ENCODE measurements at places on chromosomes 12 and 14.
A peak's percentile ranks its signal among the peaks of the same experiment; 100 is the strongest.

- no peak for DNase-seq
Observed at GRCh38 chr12:3157581-3158323, 80.6 kb downstream of the TSPAN9 start.

- no peak for DNase-seq
Observed at GRCh38 chr12:3129301-3130056, 52.3 kb downstream of the TSPAN9 start.

- no peak for DNase-seq
Observed at GRCh38 chr14:19823765-19824164, 20.2 kb downstream of the OR4N2 start.

- no peak for DNase-seq
Observed at GRCh38 chr12:101414533-101415119, 7.1 kb upstream of the ARL1 start.

DNA sequence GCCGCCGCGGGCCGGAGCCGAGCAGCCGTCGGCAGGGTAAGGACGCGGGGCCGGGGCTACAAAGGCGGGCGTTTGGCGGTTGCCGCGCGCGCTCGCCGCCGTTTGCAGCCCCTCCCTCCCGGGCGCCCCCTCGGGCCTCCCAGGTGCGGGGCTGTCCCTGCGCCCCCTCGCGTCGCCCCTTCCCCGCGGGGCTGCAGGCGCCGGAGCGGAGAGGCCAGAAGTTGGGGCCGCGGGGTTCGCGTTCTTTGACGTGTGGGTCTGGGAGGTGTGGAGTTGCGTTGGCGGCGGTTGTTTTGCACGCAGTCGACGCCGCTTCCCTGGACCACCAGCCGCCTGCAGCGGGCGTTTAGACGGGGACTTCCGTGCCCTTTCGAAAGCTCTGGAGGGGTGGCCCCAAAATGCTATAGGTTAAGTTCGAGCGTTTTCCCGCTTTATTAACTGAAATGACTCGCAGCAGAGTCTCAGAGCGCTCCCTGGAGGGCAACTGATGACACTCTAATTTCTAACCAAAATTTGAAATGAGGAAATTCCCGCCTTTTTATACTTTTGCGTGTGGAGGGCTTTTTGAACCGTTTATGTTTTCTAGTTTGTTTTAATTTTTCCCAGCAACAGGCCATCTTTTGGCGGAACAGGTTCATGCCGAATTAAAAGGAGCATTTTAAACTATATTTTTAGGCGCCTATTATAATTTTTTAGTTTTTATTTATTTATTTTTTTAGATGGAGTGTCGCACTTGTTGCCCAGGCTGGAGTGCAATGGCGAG lies 902 bp downstream of the TMPO start:
- DNase-seq = peak; percentile 82

DNA sequence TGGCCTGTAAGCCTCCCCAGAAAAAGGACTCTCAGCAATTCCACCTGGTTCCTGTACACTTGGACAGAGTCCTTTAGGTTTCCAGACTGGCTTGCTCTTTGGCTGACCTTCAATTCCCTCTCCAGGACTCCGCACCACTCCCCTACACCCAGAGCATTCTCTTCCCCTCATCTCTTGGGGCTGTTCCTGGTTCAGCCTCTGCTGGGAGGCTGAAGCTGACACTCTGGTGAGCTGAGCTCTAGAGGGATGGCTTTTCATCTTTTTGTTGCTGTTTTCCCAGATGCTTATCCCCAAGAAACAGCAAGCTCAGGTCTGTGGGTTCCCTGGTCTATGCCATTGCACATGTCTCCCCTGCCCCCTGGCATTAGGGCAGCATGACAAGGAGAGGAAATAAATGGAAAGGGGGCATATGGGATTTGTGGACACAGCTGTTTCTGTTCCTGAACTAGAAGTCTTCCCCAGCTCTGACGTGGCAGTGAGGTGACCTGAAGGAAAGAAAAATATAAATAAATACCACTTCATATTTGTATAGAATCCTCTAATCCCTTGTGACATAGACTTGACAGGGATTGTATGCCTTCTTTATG lies 1.3 kb downstream of the RNASE7 start:
- no peak for DNase-seq

- DNase-seq = peak; percentile 22
Observed at GRCh38 chr14:101504096-101504948, 57.0 kb upstream of the DIO3 start.

- DNase-seq = no peak
Observed at GRCh38 chr14:74867673-74868072, 8.3 kb downstream of the PROX2 start.

DNA sequence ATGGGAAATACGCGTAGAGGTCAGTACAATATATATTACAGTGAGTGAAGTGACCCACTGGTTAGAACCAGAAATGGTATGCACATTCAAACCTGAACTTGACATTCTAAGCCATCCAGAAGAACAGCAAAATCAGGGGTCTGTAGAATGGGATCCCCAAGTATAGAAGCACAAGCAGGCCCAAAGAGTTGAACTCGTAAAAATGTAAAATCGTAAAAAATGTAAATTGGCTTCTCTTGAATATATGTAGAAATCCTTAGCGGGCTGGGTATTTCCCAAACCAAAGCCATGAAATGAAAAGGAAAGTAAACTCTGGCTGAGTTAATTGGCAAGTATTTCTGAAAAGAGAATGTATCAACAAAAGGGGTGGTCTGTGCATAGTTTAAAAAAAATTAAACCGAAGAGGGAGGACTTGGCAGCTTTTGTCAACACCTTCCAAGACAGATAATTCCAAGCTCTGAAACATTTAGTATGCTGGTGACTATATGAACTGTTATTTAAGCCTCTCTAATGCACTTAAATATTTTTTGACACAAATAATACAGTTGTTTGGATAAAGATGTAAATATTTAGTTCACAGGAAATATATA lies 1505.6 kb upstream of the FLRT2 start:
- no peak for DNase-seq

GRCh38 chr12:105672121-105672975 lies 341.9 kb downstream of the C12orf75 start:
- DNase-seq = peak; percentile 60

GRCh38 chr14:73896521-73896920 lies 9.9 kb downstream of the ZNF410 start:
- DNase-seq = no peak

GRCh38 chr12:130743606-130744005 lies 27.5 kb upstream of the RIMBP2 start:
- DNase-seq = no peak

DNA sequence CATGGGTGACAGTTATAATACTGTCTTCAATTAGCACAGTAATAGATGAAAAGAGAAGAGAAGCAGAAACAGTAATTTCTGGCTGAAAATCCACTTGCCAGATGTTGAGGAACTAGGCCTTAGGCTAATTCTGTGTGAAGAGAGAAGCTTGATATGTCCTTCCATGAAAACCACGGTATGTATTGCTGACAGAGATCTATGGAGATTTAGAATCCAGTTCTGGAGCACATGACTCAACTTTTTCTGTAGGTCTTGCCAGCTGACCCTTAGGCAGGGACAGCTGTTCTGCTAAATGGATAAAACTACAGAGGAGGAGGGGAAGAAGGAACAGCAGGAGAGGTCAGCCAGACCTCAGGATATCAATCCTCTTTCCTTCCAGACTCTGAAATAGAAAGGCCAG lies 211.5 kb downstream of the PRKD1 start:
- no peak for DNase-seq

GRCh38 chr14:103834956-103835355 lies 12.4 kb downstream of the PPP1R13B start:
- no peak for DNase-seq

- DNase-seq = peak; percentile 47
Observed at GRCh38 chr12:124170760-124171159, 124.1 kb upstream of the RFLNA start.

GRCh38 chr12:107134558-107134957 lies 41.2 kb upstream of the CRY1 start:
- DNase-seq = no peak

GRCh38 chr14:62673014-62673755 lies 372.1 kb downstream of the KCNH5 start:
- DNase-seq = no peak

GRCh38 chr12:40099423-40099853 lies 6.4 kb downstream of the SLC2A13 start:
- no peak for DNase-seq

GRCh38 chr12:91367234-91367849 lies 184.7 kb upstream of the DCN start:
- DNase-seq = no peak

- no peak for DNase-seq
Observed at GRCh38 chr14:97620066-97620465, 822.9 kb downstream of the VRK1 start.

DNA sequence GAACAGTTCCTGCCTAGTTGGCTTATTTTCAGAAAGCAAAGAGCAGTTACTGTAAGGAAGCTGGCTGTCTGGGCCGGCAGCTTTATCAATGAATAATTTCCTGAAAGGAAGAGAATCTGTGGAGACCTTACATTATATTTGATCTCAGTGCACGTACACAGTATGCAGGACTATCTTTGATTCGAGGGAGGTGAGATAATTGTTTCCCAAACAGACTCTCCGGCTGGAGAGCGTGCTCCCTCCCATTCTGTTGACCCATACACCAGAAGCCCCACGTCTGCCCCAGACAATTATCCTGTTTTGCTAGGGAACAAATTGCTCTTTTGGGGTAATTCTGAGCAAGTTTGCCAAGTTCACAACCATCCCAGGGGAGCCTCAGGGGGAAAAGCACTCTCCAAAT lies 1115.0 kb downstream of the VRK1 start:
- DNase-seq = no peak

DNA sequence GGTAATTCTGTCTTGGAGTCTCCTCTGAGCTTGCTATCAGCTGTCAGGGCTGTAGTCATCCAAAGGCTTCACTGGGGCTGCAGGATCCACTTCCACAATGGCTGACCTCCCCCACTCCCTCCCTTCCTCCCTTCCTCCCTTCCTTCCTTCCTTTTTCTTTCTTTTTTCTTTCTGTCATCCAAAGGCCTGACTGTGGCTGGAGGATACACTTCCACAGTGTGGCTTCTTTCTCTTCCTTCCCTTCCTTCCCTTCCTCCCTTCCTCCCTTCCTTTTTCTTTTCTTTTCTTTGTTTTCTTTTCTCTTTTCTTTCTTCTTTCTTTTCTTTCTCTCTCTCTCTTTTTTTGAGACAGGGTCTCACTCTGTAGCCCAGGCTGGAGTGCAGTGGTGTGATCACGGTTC lies 30.6 kb downstream of the ARF6 start:
- DNase-seq = no peak

DNA sequence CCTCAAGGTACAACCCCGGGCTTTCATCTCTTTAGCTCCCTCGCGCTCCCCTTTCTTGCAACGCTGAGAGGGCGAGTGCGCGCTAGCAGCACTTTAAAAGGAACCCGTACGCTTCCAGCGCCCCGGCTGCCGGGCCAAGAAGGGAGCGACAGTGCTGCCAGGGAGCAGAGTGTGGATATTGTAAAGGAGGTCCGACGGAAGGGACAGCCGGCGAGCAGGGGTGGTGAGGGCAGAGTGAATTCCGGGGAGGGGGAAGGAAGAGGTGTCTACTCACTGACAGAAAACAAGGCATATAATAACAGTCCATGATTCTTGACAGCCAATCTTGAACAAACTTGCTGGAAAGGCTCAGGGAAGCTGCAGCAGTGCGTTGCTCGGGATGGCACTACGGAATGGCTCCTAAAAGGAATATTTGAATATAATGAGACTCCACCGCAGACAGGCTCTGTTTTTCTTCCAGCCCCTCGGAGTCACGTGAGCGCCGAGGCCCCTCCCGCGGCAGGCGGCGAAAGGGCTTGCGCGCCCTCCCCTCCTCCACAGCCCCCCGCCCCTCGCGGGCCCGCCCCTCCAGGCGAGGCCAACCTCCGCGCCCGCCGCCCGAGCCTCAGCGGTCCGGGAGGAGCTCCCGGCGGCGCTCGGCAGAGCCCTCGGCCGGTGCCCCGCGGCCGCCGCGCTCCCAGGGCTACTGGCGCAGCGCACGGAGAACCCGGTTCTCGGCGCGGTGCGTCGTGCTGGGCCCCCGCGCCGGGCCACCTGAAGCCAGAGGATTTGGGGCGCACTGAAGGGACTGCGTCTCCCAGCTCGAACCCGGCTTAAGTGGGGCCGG lies 3.4 kb downstream of the BMP4 start:
- peak; percentile 94 for DNase-seq

DNA sequence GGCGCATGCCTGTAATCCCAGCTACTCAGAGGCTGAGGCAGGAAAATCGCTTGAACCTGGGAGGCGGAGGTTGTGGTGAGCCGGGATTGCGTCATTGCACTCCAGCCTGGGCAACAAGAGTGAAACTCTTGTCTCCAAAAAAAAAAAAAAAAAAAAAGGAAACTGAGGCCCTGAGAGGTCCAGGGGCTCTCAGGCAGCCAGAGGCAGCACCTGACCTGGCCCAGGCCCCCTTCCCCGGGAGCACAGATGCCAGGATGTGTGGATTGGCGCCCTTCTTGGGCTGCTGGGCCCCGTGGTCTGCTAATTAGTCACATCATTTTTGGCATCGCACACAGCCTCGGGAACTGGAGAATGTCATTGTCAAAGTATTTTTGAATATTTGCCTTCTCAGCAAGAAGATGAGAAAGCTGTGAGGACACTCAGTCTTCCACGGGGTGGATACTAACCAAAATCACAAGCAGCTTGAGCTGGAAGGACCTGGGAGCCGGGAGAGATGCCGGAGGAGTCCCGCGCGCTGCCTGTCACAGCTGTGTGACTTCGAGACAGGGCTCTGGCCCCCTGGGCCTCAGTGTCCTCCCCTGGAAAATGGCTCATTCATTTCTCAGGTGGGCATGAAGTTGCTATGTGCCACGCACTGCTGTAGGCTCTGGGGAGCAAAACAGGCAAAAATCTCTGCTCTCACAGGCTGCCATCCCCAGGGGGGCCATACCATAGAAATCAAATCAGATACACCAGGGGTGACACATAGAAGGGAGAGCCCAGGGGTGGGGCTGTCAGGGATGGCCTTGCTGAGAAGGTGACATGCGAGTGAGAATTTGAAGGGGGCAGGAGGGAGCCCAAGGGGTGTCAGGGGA lies 12.5 kb upstream of the RCOR1 start:
- no peak for DNase-seq

GRCh38 chr12:79515530-79515935 lies 175.2 kb downstream of the PAWR start:
- no peak for DNase-seq

GRCh38 chr12:52360663-52361271 lies 6.5 kb downstream of the KRT85 start:
- DNase-seq = no peak

DNA sequence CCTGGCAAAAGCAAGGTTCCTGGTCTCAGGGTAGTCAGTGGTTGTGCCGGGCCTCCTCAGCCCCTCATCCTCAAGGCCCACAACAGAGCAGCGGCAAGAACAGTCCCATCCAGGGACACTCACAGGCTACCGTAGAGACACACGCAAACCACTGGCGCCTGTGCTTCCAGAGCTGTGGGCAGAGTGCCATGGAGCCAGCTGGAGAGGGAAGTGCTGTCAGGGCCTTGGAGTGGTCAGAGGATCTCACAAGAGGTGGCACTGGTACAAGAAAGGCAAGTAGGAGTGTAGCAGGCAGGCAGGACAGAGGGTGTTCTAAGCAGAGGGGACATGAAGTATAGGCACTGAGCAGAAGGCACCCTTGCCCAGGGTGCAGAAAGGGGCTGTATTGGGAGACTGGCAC lies 34.6 kb downstream of the ANKRD9 start:
- no peak for DNase-seq

DNA sequence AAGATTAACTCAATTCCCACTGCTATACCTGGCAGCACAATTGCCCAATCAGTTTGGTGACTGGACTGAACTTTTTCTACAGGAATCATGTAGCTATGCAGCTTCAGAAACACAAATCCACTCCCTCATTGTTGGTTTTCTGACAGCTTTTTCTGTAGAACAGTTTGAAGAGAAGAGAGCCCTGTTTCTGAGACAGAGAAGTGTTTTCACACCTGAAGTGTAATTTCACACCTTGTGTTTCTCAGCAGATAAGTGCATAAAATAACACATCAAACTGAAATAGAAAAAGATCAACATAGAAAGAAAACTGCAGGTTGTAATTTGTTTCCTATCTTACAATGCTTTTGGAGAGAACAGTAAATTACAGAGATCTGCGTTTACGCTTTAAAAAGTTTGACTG lies 335.6 kb downstream of the SNAPC1 start:
- no peak for DNase-seq

Data from right forelimb (tissue), 1 donor.